ENCODE measurements at places on chromosomes 16 and 17.

- DNase-seq: no peak
Observed at GRCh38 chr16:66568355-66568754, 2.1 kb downstream of the CMTM1 start.

DNA sequence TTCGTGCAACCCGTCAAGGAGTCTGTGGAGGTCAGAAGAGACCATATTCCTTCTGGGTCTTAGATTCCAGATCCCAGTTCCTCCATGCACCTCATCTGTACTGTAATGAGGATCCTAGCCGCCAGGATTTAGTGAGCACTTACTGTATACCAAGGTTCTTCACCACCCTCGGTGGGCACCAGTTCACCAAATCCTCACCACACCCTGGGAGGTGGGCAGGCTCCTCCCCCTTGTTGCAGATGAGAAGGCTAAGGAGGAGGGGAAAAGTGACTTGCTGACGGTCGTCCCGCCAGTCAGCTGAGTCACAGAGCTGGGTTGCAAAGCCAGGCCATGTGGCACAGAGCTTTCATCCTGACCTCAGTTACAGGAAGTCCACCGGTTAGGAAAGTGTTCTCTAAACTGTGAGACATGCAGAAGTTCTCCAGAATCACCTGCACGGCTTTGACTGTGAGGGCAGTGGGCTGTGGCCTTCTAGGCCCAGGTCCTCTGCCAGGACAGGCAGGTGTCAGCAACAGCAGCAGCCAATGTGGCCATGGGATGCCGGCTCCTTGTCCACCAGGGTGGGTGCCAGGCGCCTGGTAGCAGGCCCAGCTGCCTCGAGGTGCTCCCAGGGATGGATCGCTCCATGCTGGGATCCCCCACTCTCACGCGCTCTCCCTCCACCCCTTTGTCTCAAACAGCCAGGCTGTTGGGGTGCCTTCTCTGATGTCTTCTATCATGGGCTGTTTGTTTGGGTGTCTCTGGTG, 240.3 kb upstream of the GSE1 start:
- no peak for DNase-seq

- DNase-seq: no peak
Observed at GRCh38 chr17:48644159-48644558, 18.0 kb upstream of the HOXB9 start.

DNA sequence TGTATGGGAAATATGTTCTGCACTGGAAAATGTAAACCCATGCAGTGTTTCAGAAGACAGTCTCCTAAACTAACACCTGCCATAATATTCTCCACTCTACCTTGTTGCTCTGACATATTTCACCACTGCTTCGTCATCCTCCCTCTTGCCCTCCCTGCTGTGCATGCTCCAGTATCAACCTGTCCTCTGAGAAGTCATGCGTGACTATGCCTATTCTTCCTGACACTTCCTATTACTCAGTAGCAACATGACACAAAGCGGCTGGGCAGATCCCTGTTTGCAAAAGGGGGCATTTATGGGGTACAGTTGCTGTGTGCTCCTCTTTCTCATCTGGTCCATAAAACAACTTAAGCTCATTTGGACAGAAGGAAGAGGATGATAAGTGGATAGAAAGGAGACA, 805.6 kb upstream of the EEF2KMT start:
- no peak for DNase-seq

GRCh38 chr17:29929006-29929532, 959 bp downstream of the SSH2 start:
- DNase-seq: peak; percentile 62

- no peak for DNase-seq
Observed at GRCh38 chr16:67445913-67446907, 15.3 kb downstream of the HSD11B2 start.

- DNase-seq: no peak
Observed at GRCh38 chr17:69117855-69118784, 23.6 kb downstream of the ABCA6 start.

DNA sequence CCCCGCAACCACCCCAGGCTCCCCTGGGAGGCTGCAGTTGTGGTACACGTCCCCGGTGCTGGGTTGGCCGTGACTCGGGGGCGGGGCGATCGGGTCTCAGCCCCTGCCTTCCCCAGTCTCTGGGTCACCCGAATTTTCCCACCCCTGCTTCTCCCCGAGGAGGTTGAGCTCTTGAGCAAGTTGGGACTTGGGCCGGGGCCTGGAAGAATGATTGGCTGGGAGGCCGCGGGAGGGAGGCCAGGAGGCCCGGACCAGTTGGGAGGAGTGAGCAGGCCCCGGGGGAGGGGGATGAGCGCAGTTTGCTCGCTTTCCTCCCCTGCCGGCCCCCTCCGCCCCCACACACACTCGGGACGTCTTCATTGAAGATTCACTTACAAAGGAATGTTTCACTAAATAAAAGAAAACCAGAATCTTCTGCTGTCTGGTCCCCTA, 4.5 kb upstream of the HEXIM1 start:
- DNase-seq: peak; percentile 38

DNA sequence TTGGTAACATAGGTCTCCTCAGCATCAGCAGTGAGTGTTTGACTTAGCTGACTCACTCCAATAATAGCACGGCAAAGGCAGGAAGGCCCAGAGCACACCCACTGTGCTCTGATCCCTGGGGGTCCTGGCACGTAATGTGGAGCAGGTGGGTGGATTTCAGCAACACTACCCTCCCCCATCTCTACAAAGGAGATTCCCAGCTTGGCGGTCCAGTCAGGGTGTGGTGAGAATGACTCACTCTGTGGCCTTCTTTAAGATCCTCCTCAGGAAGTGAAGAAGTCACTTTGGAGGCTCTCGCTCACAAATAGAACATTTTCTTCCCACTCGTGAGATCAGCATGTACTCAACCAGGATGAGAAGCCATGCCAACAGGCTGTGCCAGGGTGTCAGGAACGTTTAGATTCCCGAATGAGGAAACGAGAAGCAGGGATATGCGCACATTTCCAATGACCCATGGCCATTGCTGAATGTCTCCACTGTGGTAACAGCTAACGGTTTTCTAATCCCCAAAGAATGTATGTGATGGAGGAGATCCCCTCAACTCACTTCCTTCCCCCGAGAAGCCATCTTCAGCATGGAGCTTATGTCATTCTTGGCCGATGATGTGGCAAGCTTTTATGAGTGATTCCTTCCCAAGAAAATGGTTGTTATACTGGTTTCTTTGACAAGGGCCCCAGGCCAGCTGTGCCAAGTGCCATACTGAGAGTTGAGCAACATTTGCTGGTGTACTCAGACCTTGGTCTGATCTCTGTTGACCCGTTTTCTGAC, 365.2 kb downstream of the C16orf95 start:
- DNase-seq: no peak

DNA sequence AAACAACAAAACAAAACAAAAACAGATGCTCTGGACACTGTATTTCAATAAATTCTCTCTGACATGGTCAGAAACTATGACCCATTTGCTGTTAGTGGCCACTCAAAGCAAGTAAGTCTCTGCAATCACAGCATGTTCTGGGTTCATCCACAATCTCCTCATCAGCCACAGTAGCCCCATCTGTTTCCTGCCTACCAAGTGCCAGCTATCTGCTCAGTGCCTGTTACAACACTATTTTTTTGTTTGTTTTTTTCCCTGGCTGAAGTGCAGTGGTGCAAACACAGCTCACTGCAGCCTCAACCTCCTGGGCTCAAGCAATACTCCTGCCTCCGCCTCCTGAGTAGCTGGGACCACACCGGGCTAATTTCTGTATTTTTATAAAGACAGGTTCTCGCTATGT, 137.9 kb downstream of the SOX9 start:
- DNase-seq: no peak

- no peak for DNase-seq
Observed at GRCh38 chr16:87706278-87707000, 59.3 kb downstream of the KLHDC4 start.

DNA sequence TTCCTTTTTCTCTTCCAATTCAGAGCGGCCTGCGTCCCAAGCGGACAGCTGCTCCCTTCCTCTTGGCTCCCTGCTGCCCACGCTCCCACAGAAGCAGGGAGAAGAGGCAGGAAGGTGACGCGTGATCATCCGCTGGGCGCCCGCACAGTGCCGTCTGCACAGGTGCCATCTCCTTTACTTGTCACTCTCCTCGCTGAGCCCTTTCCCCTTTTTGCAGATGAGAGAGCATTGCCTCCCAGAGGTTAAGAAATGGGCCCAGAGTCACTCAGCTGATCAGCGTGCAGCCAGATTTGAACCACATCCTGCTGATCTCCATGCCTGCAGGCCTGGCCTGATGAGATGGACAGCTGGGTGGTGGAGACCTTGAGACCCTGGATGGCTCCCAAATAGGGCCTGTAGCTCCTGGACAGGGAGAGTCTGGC, 299.8 kb downstream of the SEC14L1 start:
- DNase-seq: no peak

- no peak for DNase-seq
Observed at GRCh38 chr17:69533481-69534234, 119.2 kb downstream of the MAP2K6 start.

- no peak for DNase-seq
Observed at GRCh38 chr17:32689348-32689747, 187.6 kb downstream of the MYO1D start.

DNA sequence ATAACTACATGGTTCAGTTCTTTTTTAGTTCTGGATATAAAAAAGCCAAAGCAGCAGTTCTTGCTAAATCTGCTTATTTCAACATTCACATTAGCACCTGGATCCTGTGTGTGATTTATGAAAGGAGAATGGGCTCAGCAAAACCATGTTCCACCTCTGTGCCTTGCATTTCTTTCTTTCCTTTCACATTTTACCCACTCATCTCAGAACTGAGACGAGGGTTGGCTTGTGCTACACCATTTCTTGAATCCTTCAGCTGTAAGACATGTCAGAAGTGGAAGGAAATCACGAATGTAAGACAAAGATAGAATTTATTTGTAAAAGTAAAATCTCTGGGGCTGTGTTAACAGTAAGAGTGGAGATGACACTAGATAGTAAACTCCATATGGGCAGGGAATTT, 1.2 kb upstream of the UTP6 start:
- DNase-seq: no peak

Measured in D341Med (cell line).